ENCODE measurements at places on chromosomes 6 and 20.

DNA sequence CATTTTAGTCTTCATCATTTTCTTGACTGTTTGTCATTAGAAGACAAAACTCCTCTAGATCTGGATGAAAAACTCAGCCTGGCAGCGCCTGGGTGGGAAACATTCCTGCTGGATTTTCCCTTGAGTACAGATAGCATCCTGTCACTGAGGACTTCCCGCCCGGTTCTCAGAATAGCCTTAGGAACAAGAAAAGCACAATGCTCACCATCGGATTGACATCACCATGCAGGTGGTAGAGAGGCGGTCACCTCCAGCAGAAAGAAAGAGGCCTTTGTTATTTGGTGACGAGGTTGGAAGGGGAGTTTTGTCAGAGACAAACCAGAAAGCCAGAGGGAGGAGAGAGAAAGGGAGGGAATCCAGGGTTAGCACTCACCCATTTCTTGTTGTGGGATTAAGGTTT, 39.8 kb downstream of the KIF25 start:
- peaks cover 12% of the 10 kb centered on the region for H3K4me1 ChIP-seq
- no peak overlapping the region for H3K27ac ChIP-seq
- H3K4me3 ChIP-seq = no peak overlapping the region
- no peak for DNase-seq
- H3K36me3 ChIP-seq = no peaks in the 10 kb centered on the region

GRCh38 chr20:22681591-22682248, 97.3 kb upstream of the FOXA2 start:
- no peak overlapping the region for H3K27ac ChIP-seq
- H3K4me3 ChIP-seq = no peak overlapping the region
- H3K27me3 ChIP-seq = peaks cover 63% of the 10 kb centered on the region
- H3K4me1 ChIP-seq = no peaks in the 10 kb centered on the region
- H3K36me3 ChIP-seq = no peaks in the 10 kb centered on the region
- DNase-seq = no peak

- peaks cover 72% of the 10 kb centered on the region for H3K36me3 ChIP-seq
- H3K27me3 ChIP-seq = no peaks in the 10 kb centered on the region
- no peak overlapping the region for H3K4me3 ChIP-seq
- H3K27ac ChIP-seq = no peak overlapping the region
- H3K4me1 ChIP-seq = no peaks in the 10 kb centered on the region
Observed at GRCh38 chr20:32435449-32436107, 77.4 kb downstream of the ASXL1 start.

DNA sequence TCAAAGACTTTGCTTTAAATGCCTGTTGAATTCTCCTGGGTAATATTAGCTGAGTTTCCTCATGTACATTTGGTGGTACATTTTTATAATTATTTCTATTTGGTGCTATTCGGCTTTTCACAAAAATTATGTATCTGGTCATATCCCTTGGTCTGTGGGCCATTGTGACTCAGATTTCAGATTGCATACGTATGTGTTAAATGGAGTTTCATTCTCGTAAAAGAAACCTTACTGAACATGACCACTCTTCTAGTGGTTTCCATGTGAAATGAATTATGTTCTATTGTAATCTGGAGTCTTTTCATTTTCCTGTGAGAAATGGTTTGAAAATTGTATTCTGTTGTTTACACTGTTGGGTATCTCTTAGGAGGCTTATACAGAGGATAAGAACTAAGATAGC, 386.2 kb upstream of the FLRT3 start:
- no peak for DNase-seq
- no peak overlapping the region for H3K27ac ChIP-seq
- no peaks in the 10 kb centered on the region for H3K4me1 ChIP-seq
- H3K4me3 ChIP-seq = no peak overlapping the region
- H3K36me3 ChIP-seq = no peaks in the 10 kb centered on the region
- H3K27me3 ChIP-seq = no peaks in the 10 kb centered on the region

- DNase-seq = peak; percentile 79
- H3K36me3 ChIP-seq = no peaks in the 10 kb centered on the region
- no peak overlapping the region for H3K27ac ChIP-seq
Observed at GRCh38 chr20:667351-668034, 8.1 kb downstream of the SCRT2 start.

DNA sequence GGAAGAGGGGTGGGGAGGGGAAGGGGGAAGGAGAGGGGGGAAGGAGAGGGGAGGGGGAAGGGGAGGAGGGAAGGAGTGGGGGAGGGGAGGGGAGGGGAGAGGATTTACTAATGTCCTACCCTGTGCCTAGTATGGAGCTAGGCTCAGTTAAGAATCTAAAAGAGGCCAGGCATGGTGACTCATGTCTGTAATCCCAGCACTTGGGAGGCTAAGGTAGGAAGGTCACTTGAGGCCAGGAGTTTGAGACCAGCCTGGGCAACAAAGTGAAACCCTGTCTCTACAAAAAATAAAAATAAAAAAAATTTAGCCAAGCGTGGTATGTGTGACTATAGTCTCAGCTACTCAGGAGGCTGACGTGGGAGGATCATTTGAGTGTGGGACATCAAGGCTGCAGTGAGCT, 13.0 kb downstream of the UBE2J1 start:
- no peak overlapping the region for H3K27ac ChIP-seq
- no peak for DNase-seq
- no peak overlapping the region for H3K4me3 ChIP-seq
- no peaks in the 10 kb centered on the region for H3K4me1 ChIP-seq
- peaks cover 58% of the 10 kb centered on the region for H3K36me3 ChIP-seq
- no peaks in the 10 kb centered on the region for H3K27me3 ChIP-seq
